Stimulated activated CD8-positive, alpha-beta memory T cell treated with anti-CD3 and anti-CD28 coated beads, Interleukin-4, amount 100 ng/mL, for 1 hour (primary cell): ENCODE measurements at places on chromosomes 5 and 9.

DNA sequence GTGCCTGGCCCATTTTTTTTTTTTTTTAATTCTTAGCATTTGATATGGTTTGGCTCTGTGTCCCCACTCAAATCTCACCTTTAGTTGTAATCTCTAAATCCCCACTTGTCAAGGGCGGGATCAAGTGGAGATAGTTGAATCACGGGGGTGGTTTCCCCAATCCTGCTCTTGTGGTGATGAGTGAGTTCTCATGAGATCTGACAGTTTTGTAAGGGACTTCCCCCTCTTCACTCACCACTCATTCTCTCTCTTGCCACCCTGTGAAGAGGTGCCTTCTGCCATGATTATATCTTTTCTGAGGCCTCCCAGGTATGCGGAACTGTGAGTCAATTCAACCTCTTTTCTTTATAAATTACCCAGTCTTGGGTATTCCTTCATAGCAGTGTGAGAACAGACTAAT, 27.2 kb downstream of the NDUFAF2 start:
- no peak for DNase-seq

DNA sequence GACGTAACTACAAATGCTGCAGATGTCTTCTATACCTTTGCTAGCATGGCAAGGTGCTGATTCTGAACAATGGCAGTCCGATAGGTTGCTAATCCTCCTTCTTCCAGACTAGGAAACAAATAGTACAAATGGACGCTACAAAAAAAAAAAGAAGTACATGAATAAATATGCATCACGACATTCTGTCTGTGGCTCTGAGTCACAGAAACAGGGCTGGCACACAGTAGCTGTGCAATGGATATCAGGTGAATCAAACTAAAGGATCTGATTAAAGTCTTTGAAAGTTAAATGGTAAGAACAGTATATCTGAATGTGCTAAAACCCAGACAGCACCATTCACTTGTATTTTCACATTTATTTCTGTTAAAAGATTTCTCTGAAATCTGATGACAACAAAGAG, 96.2 kb downstream of the DROSHA start:
- no peak for DNase-seq

DNA sequence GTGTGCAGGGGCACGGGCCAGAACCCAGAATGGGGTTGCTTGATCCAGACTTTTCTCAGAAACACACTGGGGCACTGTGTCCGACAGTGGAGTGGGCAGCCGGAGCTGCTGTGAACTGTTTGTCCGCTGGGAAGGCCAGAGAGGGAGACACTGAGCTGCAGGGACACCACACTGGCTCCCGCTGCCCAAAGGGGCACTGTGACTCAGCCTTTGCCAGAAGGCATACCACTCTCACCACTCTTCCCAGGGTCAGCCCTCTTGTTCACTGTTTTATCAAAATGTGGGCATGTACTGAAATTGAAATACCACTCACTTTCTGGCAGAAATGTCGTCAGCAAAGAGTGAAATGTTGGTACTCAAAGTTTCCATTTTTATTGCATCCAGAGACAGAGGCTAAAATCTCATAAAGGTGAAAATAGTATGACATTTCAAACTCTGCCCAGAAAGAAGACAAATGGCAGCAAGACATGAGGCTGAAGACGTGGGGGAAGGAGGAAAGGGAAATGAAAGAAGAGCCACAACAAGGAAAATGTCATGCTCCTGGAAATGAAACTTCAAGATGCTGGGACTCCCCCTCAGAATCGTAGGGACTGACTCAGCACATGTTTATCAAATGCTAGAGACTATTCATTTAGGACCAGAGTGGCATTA, 4.5 kb upstream of the IL7R start:
- no peak for DNase-seq

DNA sequence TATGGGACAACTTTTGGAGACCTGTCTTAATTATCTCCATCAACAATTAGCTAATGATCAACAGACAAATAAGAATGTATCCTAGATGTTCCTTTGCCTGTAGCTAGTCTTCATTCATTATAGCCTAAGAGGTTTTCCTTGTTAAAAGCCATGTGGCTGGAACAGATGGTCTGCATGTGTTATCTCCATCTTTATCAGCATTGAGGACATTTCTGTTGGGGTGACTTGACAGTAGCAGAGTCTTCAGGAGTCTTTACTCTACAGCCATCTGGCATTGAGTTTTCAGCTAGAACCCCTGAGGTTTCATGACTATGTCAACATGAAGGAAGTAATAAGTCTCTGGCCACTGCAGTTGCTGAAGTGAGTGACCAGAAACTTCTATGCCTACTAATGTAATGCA, 106.6 kb upstream of the TLE4 start:
- no peak for DNase-seq

- no peak for DNase-seq
Observed at GRCh38 chr5:41416336-41416735, 94.1 kb downstream of the PLCXD3 start.

DNA sequence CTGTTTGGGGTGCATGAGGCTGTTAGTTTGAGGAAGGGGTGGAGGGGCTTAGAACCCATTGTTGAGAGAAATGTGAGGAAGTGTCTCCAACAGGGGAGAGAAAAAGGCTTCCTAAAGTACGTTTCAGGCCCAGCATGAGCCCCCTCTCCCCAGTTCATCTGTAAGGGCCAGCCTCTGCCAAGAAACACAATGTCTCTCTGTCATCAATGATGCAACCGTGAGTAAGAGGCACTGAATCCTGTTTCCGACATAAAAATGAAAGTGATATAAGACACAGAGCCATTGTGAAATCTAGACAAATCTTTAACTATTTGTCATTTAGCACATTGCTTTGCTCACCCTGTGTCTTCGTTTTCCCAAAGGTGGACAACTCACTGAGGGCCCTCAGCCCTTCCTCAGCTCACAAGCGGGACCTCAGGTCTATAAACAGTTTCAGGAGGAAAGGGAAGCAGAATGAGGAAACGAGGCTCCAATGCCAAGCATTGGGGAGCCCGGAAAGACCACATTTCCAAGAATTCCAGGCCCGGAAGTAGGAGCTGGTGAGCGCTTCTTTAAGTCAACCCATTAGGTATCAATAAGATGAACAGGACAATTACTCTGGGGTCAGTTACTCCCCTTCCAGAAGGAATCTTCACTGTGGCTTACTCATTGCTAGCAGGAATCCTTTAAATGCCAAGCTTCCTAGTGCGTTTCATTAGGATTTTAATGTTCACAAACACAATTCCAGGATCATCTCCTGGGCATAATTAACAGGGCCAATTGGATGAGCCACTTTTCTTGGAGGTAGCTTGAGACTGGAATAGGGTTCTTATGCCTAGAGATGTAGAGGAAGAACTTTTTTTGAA, 59.0 kb upstream of the KLF4 start:
- no peak for DNase-seq

DNA sequence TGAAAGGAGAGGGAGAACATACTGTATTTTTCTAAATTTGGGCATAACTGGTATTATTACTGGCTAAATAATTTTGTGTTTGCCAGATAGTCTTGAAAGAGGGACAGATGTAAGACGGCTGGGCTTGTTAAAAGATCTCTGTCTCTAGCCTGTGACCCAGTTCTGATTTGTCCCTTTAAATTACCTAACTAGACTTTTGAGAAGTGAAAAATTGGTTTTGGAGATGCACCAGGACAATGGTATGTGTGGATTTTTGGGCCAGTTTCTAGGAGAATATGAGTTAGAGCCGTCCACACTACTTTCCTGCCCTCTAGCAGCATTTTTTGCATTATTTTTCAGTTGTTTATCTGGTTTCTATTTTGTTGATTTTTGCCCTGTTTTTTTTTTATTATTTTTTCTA, 33.5 kb downstream of the LNPEP start:
- no peak for DNase-seq

GRCh38 chr5:78533356-78533755, 115.2 kb downstream of the LHFPL2 start:
- DNase-seq = no peak

DNA sequence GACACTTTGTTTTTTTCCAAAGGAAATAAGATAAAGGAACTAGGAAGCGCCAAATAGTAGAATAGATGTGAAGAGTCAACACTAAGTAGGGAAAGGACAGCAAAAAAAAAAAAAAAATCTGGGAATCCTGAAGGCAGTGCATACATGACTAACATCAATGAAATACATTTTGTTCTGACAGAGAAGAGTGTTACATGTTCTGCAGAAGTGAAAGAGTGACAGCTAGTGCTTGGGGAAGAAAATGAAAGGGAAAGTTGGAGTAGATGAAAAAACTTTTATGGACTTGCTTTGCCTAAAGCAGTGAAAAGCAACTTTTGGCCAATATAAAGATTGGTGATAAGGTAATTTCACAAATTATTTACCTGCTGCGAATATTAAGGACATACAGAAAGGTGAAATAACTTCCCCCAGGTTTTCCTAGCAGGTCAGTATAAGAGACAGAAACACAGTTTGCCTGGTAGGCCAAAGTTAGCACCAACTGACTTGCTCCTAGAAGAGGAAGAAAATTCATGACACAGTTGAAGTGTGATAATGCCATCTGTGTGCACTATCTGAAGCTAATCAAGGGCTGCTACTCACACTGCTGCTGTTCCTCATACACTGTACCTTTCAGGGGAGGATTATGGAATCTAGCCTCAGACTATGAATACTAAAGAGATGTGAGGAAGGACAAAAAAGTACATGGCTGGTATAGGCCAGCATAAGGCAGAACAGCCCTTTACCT, 38.6 kb downstream of the RANBP6 start:
- no peak for DNase-seq

- no peak for DNase-seq
Observed at GRCh38 chr9:134591573-134591981, 50.0 kb upstream of the COL5A1 start.
